Activated CD4-positive, alpha-beta T cell treated with anti-CD3 and anti-CD28 coated beads, Interleukin-2, amount 50 U/mL, for 48 hours (primary cell): ENCODE measurements at places on chromosomes 5 and 9.

DNA sequence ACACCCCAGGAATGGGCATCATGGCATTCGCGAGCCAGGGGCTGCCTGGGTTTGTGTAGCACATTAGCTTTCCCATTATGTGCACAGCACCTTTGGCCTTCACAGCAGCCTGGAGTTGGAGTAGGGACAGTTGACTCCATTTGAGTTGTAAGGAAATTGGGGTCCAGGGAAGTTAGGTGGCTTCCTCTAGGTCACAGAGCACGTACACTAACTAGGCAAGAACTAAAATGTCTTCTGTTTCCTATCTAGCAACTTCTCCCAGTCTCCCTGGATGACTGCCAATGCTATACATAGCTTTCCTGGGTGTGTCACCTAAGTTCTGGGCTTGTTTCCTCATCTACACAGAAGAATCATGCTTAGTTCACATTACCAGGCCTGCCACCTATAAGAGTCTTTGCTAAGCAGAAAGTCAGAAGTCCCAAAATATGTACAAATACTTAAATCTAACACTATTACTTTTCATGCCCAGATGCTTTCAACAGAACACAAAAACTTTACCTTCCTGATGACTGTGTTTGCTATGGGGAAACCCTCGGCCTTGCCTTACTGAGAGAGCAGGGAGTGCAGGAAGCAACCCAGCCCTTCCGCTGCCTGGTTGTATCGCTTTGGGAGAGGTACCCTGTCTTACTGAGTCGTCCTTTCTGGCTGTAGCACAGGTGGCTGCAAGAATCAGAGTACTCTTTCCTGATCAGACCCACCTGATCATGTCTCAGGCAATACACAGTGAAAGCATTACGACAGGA, 12.0 kb downstream of the MACROH2A1 start:
- DNase-seq: no peak

DNA sequence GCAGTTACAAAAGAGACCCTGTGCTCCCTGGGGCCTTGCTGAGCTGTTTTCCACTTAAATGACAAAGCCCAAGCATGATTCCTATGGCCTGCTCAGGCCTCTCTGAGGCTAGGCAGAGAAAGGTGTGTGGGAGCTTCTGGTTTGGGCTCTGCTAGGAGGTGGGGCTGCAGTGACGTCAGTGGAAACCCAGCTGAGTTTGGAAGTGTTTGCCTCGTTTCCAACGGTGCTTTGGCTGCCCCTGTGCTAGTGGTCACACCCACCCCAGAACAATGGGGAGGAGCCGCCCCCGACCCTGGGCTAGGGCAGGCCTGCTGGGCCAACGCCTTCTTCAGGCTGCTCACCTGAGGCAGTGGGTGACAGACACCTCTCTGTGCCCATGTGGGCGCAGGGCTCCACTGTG, 10.4 kb downstream of the ANGPTL2 start:
- no peak for DNase-seq

DNA sequence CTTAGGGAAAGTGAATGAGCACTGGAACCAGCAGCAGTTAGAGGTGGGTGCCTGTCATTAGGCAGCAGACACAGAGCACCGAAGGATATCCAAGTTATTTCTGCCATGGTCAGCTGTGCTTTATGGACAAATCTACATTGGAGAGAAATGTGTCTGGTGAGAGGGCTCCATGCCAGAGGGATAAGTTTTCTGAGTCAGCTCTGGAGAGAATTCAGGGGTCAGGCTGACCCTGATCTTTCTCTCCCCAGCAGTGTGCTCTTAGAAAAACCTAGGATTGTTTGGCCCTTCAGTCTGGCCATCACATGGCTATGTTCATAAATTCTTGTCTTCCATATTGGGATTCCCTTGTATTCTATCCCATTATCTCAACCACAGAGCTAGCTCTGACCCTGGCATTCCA, 8.9 kb upstream of the IL17B start:
- DNase-seq: no peak

DNA sequence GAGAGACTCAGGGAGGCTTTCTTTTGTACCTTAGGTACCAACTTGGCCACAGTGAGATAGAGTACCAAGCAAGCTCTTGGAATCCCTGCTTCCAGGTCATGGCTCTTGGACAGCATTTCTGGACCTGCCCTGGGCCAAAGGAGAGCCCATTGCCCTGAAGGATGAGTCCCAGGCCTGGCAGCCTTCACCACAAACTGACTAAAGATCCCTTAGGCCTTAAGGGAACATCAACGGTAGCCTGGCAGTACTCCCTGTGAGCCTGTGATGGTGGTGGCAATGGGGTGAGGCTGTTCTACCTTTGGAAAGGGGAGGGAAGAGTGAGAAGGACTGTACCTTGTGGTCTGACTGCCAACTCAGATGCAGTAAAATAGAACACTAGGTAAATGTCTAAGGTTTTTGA, 334.6 kb downstream of the SPOCK1 start:
- no peak for DNase-seq

- DNase-seq: no peak
Observed at GRCh38 chr9:109507421-109507838, 9.3 kb upstream of the PTPN3 start.

DNA sequence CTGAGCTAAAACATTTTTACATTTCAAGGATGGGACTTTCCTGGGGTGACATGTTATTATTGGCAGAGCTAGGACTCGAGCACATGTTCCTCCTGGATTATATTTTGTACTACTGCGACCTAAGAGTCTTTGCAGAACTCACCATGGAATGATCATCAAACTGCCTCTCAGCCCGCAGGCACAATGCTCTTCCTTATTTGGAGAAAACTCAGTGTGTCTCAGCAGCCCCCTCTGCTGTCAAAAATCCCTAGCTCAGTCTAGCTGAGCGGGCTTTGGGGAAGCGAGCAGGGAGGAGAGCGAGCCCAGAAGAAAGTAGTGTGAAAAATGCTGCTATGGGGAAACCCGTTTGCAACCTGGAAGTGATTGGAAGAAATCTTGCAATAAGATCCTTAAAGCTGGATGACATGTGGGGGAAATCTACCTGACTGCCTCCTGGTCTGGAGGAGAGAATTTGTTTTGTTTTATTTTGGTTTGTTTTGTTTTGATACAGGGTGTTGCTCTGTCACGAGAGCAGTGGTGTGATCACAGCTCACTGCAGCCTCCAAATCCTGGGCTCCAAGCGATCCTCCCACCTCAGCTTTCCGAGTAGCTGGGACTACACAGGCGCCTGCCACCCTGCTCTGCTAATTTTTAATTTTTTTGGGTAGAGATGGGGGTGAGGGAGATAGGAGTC, 89.9 kb upstream of the CLINT1 start:
- DNase-seq: peak; percentile 80

DNA sequence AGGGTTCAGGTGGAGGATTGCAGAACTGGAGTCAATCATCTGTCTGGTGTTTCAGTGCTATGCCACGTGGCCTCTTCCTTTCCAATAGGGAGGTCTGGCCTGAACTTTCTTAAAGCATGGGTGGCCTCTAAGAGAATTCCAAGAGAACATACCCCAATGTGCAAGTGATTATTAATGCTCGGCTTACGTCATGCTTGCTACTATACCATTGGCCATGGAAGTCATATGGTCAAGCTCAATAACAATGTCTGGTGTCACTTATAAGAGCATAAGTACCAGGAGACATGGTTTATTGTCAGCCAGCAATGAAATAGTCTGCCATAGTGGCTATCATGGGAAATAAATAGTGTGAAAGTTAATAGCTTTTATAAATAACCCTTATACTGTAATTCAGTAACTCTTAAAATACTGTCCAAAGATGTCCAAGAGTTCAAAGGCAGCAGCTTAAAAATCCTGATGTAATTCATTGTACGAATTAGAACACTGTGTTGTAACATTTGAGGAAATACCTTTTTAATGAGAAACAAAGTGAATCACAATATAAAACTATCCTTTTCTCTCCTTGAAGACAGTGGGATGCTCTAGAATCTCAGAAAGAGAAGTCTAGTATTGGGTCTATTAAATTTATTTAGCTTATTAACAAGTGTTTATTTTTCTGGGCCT, 355.4 kb upstream of the PRR16 start:
- DNase-seq: no peak

DNA sequence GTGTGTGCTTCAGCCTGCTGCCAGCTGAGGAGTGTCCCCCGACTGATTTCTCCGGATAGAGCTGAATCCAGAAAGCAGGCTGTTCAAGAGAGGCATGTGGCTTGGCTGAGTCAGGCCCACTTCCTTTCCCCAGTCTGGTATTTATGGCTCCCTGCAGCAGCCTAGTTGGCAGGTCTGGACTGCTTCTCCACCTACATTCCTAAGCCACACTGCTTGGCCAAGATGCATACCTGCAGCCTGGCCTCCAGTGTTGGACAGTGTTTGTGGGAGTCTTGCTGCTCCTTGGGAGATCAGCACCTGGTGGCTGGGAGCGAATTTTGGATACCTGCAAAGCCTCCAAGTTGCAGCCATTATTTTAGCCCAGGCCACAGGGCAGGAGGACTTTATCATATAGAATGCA, 670.8 kb downstream of the ACTL7B start:
- no peak for DNase-seq

- DNase-seq: no peak
Observed at GRCh38 chr5:15938186-15938585, 241.4 kb downstream of the MARCHF11 start.

- DNase-seq: no peak
Observed at GRCh38 chr5:171157276-171157675, 151.8 kb upstream of the TLX3 start.

DNA sequence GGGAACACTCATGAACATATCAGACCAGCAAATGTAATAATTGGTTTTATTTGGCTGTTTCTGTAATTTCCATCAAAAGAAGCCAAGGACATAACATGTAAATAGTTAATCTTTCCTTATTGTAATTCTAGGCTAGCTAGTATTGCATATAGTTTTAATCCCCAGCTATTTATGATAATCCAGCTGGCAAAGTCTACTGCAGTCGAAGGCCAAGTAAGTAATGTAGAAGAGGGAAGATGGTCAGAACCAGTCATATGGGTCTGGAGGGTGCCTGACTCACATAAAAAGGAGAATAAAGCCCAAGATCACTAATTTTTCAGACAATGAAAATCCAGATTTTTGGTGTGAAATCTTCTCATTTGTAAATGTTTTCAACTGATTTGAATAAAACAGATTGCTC, 106.3 kb downstream of the CCDC192 start:
- no peak for DNase-seq

GRCh38 chr5:179668391-179668790, 12.4 kb downstream of the CBY3 start:
- DNase-seq: peak; percentile 39

GRCh38 chr5:30581198-30581935, 612.1 kb upstream of the CDH6 start:
- no peak for DNase-seq
